ENCODE measurements at places on chromosomes 2 and 18. TPM values are rescaled to one million over a fixed set of nuclear protein-coding genes. Genes with fewer than 3 reads are reported as not detected.

- no peak for DNase-seq
Measured at GRCh38 chr2:3319745-3320566, 57.7 kb downstream of the EIPR1 start.

DNA sequence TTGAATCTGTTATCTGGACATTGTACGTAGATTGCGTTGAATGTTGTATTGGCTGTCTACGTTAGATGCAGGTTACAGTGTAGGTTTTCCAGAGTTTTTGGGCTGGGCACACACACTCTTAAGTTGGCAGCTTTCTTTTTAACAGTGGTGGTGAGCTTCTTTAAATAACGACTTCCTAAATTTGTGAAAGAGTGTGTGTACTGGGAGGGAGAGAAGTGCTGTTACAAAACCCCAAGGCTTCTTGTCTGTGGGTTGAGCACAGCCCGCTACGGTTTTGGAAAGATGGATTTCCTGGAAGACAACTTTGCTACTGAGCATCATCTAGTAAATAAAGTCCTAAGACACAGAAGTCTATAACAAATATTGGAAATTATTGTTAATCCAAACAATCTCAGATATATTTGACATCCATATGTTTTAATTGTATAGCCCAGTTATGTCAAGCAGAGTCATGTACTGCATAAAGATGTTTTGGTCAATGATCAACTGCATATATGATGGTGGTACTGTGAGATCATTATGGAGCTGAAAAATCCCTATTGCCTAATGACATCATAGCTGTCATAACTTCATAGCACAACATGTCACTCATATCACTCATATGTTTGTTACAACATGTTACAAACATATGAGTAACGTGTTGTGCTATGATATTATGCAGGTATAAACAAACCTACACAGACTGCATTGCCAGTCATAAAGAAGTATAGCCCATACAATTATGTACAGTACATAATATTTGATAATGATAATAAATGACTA, 7.9 kb upstream of the THUMPD2 start:
- no peak for DNase-seq

DNA sequence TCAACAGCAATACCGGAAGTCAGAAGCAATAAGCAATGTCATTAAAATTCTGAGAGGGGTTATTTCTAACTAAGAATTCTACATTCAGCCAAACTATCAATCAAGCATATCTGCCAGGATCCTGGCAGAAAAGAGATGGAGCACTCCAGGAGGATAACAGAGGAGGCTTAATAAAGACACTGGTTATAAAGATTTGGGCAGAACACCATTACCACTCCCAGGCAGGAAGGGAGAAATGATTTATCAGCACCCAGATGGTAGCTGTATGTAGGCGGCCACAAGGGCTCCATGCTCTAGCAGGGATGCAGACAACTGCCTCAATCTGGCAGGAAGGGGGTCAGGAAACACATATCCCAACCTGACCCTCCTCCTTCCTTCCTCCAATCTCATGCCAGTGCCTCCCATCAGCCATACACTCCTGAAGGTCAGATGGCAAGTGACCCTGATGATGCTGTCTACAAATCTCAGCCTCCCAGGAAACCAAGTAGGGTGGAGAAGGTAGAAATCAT, 20.5 kb upstream of the TNFAIP6 start:
- no peak for DNase-seq

DNA sequence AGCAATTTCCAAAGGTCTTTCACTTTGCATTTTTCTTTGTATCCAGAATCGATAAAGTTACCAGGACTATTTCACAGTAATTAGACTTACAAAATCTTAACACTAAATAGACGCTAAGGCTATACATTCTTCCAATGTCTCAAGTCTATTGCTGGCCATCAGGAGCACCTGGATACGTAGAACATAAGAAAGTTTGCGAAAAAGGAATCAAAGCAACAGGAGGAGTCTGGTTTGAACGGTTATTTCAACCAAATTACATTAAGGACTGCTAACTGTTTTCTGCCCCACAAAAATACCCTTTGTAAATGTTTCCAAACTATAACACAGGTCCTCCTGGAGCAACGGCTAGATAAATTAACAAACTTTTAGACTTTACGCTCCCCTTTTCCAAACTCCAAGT, 1.4 kb upstream of the HNRNPA3 start:
- DNase-seq = no peak

DNA sequence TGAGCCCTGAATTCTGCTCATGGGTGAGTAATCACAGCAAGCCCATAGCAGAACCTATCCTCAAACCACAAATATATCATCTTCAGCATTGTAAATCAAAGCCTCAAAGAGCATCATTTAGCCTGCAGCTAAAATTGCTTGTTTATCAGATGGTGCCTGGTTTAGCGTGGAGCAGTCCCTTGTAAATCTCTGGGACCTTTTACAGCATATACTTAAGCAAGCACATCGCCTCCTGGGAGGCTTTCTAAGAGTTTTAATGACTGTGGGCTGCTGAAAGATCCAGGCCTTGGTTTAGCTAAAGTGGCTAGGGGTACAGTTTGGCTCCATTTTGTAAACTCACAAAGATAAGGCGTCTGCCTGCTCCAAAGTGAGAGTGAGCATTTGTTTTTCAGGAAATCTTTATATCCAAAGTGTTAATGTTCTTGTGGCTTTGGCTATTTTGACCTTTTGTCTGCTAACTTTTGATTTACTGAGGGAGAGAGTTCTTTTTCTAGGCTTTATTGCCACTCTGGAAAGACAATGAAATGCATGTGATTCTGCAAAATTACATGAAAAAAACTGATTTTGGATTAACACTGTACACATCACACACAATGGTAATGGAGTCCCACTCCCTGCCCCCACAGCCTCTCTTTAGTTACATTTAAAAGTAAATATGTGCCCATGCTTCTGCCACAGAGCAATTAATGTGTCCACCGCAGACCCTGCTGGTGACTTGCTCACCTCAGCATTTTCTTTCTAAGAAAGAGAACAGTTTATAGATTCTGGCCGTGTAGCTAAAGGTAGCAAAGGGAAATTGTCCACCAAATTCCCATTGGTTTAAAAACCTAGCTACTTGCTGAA, 194.8 kb downstream of the LNPK start:
- DNase-seq = no peak

DNA sequence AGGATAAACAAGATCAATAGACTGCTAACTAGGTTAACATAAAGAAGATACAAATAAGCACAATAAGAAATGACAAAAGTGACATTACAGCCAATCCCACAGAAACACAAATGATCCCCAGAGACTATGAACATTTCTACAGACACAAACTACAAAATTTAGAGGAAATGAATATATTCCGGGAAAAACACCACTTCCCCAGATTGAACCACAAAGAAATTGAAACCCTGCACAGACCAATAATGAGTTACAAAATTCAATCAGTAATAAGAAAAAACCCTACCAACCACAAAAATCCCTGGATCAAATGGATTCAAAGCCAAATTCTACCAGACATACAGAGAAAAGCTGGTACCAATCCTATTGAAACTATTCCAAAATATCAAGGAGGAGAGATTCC, 232.4 kb upstream of the RBMS1 start:
- DNase-seq = no peak

DNA sequence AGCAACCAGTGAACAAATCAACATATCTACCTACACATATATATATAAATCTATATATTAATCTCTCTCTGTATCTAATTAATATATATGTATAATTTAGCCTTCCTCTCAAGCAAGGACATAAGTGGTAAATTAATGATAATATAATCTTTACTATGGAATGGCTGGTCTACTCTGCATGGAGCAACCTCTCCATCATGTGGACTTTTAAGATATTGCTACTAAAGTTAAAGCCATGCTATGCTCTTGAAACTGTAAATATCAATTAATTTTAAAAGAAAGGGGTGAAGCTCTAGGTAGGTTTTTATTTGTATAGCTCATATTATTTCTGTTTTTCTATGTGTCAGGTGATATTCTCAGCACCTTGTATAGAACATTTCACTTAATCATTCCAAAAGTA, 147.0 kb downstream of the PPP1R1C start:
- no peak for DNase-seq

GRCh38 chr2:62455957-62456692, 49.9 kb downstream of the TMEM17 start:
- no peak for DNase-seq

GRCh38 chr18:39271654-39272053, 1706.1 kb upstream of the CELF4 start:
- DNase-seq = no peak

DNA sequence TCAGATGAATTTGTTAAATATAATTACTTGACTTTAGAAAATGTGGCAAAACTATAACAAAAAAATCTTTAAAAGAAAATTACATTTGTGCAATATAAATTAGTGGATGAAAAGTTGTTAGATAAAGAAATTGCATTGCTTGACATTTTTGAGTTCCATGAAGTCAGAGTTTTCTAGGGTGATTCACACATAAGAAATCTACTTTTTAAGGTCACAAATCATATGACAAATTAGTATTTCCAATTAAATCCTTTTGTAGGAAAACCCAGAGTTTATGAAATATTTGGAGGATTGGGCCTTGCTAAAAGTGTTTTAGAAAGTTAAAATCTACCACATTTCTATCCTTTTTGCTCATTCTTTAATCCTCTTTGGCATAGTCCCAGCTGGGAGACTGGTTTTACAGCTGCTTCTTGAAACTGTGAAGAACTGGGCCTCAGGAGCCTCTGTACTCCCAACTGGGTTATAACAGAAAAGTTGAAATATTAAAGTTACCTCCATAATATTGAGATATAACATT, 289.2 kb downstream of the LRRTM4 start:
- no peak for DNase-seq

Gene TMEM182
- 3.0 TPM for total RNA-seq

Gene LRRTM4
- not detected for total RNA-seq

Gene CFLAR
- 132 TPM for total RNA-seq

Gene C1QL2
- not detected for total RNA-seq

Measured in esophagus squamous epithelium (tissue), 5 donors.